ENCODE measurements at places on chromosomes 1 and 21.
A peak's percentile ranks its signal among the peaks of the same experiment; 100 is the strongest.

- DNase-seq = peak; percentile 82
These were observed 9.7 kb upstream of the COL8A2 start for GRCh38 chr1:36134505-36135329.

GRCh38 chr1:10325521-10325920 lies 73.3 kb upstream of the PGD start:
- no peak for DNase-seq

GRCh38 chr1:104073463-104073902 lies 323.8 kb downstream of the AMY1C start:
- DNase-seq = no peak

DNA sequence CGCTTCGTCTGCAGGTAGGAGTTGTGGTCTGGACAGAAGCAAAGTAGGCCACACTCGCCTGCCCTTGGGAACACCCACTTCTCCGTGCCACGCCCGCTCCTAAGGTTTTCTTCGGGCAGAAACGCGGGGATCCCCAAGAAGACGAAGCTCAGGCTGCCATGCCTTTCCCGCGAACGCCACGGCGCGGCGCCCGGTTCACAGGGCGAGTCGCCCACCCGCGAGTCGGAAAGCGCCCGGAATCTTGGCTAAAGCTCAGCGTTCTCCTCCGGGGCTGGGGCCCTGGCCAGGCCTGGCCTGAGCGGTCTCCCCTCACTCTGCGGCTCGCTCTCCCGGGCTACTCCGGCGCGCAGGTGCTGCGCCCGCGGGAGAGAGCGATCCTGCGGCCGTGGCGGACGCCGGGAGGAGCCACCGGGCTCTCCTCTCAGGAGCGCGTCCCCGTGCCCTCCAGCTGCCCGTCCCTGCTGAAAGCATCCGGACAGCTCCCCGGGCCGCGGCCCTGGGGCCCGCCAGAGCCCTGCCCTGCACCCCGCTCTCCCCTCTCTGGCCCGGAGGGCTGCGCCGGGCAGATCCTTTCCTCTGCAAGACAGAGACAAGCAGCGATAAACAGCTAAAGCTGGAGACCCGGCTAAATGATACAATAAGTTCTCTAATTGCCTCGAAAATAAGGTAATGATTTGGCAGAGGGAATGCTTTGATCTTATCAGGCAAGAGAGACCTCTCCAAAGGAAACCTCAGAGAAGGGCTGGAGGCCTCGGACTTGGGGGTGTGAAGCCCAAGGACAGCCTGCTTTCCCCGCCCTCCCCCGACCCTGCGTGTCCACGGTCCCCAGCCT lies 6.7 kb upstream of the WNT2B start:
- DNase-seq = no peak

GRCh38 chr1:221138516-221138915 lies 259.3 kb downstream of the HLX start:
- no peak for DNase-seq

DNA sequence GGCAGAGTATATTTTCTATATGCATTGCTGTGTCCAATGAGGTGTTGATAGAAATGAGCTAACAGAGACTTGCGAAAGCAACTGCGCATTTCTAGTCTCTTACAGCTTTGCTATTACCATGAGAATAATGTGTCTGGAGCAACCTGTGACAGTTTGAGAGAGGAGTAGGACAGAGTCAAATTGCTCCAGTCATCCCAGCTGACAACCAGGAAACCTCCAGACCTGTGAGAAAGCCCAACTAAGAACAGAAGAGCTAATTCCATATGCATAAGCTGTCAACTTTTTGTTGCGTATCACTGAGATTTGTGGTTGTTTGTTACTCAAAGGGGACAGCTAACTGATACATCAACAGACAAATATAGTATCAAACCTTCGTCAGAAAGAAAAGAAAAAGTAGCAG lies 354.1 kb upstream of the LRRC7 start:
- DNase-seq = no peak

DNA sequence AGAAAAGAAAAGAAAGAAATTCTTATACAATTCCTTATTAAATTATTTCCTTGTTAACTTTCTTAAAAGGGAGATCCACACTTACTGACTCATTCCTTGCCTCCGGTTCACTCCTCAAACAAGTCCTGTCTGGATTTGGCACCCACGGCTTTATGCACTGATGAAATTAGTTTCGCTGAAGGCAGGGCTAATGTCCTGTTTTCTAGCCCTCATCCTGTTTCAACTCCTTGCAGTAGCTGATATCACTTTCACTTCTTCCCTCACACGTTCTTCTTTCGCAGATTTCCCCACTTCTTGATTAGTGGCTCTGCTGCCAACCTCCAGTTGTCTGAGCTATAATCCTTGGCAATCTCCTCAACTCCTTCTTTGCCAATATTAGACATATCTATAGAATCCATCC lies 215.2 kb downstream of the URB2 start:
- DNase-seq = no peak

DNA sequence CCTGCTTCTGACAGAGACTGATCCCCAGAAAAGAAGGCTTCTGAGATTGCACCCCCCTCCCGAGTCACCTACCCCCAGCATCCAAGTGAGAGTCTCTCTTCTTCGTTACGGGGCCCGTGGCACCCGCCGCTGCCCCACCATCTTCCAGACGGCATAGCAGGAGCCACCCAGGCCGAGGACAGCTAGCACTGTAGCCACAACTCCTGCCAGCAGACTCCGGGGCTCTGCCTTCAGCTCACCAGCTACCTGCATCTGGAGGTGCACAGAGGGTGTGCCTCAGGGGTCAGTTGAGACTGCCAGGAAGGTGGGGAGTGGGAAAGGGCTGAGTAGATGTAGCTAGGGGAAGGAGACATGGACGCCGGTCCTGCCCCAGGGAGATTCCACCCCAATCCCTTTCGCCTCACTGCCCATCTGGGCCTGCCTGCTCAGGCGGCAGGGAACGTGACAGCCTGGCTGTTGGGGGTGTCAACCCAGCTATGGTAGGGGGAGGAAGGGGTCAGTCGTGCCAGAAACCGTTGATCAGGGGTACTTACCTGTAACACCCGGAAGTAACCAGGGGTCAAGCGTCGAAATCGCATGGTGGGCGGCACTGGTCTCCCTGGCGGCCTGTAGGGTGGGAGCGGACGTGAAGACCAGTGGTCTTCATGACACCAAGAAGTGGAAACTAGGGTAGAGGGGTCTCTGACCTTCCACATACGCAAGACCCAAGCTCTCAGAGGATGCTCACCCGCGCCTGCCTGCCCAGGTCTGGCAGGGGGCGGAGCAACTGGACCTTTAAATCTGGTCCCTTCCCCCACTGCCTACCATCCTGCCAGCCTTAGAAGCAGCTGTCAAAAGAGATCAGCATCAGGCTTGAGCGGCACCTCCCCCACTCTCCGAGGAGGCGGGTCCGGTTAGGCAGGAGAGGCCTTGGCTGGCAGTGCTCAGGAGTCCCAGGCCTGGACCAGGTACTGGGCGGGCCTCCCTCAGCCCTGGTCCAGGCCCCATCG lies at the start of gene ZNF593OS:
Gene ZNF593OS, minus strand, starts transcription at position 749 of the 989 bp plus-strand sequence. Its CDS starts 171 bp downstream, at position 578.
- no peak for DNase-seq

- no peak for DNase-seq
These were observed 96.5 kb downstream of the SMYD2 start for GRCh38 chr1:214377485-214377884.

DNA sequence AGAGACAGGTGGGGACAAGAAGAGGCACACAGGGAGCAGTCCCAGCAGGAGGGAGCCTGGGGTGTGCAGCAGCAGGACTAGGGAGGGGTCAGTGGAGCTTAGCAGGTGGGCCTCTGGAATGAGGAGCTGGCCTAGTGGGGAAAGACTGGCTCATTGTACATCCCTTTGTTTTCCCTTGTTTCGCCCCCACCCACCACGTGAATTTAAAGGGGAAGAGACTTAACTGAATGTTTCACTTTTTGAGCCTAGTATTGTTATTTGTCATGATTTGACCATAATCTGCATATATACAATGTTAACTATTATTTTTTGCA lies 181.7 kb downstream of the DHRS3 start:
- no peak for DNase-seq

GRCh38 chr1:198318085-198318484 lies 161.3 kb downstream of the NEK7 start:
- DNase-seq = no peak

GRCh38 chr1:221347706-221348105 lies 394.2 kb downstream of the DUSP10 start:
- no peak for DNase-seq

DNA sequence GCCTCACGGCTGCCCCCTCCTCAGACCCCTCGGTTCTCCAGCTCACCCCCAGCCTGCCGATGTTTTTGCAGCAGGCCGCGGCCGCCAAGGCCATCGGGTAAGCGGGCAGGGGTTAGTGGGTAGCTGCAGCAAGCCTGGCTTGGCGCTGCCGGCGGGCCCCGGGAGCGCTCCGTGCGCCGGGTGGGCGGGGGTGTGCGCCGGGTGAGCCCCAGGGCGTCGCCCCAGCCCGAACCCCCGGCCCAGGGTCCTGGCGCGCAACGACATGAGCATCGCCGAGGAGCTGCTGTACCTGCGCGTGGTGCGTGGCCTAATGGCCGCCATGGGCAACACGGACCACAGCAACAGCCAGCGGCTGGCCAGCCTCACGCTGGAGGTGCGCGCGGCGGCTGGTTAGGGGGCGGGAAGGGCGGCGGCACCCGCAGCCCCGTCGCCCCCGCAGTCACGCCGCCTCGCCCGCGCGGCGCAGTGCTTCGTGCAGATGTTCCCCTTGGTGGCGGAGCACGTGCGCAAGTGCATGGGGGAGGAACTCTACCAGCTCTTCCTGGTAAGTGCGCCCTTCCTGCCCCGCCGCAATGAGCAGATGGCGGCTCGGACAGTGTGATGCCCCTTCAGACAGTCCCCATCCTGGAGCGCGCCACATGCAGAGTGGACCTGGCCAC lies 6.5 kb downstream of the RNU5D-1 start:
- no peak for DNase-seq

- peak; percentile 87 for DNase-seq
These were observed 8.0 kb upstream of the AKR1A1 start for GRCh38 chr1:45542591-45542990.

- no peak for DNase-seq
These were observed 85.9 kb downstream of the UROD start for GRCh38 chr1:45097944-45098343.

DNA sequence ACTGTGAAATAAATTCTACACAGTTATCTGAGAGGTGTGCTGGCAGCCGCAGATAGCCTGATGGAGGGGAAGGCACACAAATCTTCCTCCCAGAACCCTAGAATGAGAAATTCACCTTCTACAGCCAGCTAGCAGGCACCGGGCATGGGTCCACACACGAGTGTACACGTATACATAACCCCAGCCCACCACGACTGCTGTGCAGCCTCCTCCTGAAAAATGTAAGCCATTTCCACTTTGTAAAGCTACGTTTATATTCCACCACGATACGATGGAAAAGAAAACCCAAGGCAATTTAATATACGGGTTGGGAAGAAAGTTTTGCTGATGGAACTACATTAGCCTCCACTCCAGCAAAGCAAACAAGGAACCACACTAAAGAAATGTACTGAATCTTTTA lies 1.8 kb downstream of the BTG3 start:
- no peak for DNase-seq

DNA sequence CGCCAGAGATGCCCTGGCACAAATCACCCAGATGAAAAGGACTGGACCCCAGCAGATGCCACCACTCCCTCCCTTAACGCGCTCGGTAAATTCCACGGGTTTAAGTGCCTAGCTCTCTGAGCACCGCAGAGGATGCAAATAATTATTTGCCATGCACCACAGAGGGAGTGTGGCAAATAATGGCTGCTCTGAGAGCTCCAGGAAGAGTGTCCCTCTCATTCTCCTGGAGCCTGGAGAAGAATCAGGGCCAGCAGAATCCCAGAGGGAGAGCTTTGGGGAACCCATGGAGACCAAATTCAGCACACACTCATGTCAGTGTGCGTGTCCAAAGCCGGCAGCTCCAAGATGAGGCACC lies 667 bp downstream of the HHIPL2 start:
- no peak for DNase-seq

GRCh38 chr1:178371933-178372388 lies 124.8 kb downstream of the CLEC20A start:
- DNase-seq = no peak

DNA sequence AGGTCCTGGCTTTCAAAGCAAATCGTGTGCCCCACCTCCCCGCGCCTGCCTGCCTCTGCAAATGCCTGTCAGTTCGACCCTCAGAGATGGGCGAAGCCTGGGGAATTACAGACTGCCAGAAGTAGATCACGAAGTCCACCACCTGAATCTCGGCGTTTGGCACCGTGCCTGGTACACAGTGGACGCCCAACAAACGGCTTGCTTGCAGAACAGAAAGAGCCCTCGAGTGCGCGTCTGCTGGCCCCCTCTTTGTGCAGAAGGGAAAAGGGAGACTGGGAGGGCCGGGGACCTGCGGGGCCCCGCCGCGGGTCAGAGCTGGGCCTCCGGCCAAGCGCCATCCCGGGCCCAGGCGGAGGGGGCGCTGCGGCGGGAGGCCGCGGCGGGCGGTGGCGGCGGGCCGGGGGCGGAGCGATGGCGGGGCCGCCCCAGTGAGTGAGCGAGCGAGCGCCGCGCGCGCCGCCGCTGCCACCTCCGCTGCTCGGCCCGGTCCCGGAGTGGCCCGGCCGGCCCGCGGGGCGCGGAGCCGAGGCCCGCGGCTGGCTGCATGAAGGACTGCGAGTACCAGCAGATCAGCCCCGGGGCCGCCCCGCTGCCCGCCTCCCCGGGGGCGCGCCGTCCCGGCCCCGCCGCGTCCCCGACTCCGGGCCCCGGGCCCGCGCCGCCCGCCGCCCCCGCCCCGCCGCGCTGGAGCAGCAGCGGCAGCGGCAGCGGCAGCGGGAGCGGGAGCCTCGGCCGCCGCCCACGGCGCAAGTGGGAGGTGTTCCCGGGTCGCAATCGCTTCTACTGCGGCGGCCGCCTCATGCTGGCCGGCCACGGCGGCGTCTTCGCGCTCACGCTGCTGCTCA lies at the start of gene ZDHHC18:
Gene ZDHHC18, plus strand, starts transcription at position 428 of the 845 bp plus-strand sequence. Its CDS starts 117 bp downstream, at position 545.
- DNase-seq = peak; percentile 41

DNA sequence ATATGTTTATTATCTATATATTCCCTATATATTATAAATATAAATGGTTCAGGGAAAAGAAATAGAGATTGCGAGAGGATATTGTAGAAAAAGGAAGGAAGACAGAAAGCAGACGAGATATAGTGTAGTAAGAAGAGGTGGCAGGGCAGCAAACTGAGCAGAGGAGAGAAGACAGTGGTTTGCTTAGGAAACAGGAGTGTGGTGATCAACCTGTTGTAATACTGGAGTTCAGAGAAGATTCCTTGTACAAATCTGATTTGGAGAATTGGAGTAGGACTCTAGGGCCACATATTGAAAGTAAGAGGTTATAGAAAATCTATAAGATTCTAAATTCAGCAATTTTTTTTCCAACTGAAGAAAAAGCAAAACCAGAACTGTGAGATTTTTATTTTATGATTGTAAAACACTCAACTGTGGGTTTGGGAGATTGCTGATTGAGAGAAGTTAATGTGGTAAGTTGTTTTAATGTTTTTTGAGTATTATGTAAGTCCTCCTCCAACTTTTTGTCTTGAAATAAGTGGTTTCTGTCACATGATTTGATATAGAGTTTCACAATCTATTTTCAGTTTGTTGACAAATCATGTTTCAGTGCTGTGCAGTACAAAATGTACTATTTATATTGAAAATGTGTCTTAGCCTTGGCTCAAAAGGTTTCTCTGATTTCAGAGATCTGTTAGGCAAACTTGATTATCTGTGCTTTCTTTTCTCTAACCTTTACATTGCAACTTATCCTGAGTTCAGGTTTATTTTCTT lies 9.6 kb upstream of the AMY2B start:
- DNase-seq = peak; percentile 25
